ENCODE measurements at places on chromosomes 4 and X.

DNA sequence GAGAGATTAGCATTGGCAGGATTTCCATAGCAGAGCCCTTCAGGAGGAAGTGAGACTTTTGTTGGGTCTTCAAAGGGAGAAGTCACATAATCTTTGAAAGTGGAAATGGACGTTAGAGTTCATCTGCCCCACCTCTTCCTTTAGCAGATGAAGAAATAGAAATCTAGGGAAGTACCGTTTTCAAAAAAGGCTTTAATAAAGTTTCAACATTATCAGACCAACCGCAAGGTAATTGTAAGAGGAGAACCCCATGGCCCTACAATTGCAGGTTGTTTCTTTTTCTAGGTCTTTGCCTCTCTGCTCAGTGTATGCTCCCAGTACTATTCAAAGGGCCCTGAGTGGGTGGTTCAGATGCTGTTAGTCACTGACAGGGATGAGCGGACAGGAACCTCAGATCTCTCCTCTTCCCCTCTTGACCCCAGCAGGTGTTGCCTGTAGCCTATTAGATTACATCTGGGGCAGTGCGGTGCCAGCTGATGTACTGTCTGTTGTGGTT lies 48.6 kb upstream of the AP1S2 start:
- DNase-seq, result no peak

GRCh38 chr4:40656201-40656863 lies 26.7 kb upstream of the RBM47 start:
- no peak for DNase-seq

DNA sequence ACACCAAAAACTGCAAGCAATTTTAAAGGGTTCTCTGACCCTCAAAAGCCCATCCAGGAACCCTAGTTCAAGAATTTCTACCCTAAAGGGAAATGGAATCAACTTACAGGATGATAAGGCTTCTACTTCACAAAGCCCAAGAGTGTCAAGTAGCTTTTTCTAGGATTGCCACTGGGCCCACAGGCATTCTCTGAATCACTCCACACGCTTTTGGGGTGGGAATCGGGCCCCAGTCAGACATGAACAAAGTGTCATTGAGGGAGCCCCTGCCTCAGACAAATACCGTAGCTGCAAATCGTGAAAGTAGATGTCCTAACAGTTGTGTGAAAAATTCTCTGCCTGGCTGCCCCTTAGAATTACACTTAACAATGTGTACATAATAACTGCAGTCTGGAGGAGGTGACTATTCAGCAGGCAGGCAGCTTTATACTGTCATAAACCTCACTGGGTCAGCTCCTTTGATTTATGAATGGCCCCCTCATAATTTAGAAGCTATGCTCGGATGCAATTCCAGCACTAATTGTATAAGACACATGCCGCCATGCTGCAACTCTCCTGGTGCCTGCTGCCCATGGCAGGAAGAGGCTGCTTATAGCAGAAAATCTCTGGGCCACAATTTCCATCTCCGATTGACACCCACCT lies 36.7 kb downstream of the CHRDL1 start:
- DNase-seq, result no peak

DNA sequence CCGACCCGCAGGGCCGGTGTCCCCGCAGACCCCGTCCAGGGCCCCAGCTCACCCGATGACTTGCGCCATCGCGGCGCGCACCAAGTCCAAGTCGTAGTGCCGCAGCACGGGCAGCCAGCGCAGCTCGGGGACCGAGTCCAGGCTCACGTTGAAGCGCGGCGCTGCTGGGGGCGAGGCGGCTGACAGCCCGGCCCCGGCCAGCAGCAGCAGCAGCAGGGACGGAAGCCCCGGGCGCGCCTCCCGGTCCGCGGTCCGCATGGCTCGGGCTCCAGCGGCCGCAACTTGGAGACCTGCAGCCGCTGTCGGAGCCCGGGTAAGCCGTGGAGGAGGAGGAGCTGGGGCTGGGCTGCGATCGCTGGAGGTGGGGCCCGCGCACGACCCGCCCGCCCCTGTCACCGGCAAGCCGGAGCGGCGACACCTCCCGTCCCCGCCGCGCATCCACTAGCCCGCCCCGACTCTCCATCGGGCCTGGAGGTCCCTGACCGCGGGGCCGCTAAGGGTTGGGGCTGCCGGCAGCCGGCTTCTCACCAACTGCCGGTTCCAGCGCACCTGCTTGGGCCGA lies at the start of gene NAAA:
TSS of gene NAAA (minus strand) at position 322 of the 562 bp plus-strand sequence. CDS start at position 258, 64 bp downstream.
- no peak for DNase-seq

GRCh38 chrX:52437212-52437611 lies 58.4 kb upstream of the XAGE1A start:
- DNase-seq, result no peak

DNA sequence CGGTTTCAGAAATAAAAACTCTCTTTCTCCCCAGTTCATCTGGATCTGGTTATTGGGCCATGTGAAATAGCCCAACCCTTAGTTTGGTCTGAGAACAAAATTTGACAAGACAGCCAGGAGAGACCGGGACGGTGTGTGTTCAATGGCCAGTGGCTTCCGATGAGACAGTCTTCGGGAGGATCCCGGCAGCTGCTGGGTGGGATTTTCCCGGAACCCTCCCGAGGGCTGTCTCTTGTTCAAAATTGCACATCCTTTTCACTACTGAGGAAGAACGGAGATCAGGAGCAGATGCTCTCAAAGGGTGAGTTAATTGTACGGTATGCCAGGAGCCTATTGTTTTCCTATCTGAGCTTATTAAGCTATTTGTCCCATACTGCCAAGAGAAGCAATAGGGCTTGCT lies 166.5 kb downstream of the PRR32 start:
- DNase-seq, result no peak

DNA sequence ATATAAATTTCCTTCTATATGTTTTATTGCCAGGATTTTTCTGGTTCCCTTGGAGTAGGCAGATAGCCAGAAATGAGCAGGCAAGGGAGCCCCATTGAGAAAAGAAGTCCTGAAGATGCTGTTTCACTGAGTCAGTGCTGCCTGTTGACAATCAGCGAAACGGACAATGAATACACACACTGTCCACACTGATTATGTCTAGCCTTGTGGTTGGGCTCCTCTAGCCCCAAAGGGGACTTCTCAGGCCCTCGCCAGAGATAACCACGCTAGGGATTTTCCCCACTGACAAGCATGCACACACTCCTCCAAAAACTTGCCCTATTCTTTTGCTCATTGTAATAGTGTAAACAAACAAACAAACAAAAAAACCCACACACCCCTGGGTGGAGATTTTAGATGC lies 369.3 kb downstream of the DMD start:
- DNase-seq, result no peak

DNA sequence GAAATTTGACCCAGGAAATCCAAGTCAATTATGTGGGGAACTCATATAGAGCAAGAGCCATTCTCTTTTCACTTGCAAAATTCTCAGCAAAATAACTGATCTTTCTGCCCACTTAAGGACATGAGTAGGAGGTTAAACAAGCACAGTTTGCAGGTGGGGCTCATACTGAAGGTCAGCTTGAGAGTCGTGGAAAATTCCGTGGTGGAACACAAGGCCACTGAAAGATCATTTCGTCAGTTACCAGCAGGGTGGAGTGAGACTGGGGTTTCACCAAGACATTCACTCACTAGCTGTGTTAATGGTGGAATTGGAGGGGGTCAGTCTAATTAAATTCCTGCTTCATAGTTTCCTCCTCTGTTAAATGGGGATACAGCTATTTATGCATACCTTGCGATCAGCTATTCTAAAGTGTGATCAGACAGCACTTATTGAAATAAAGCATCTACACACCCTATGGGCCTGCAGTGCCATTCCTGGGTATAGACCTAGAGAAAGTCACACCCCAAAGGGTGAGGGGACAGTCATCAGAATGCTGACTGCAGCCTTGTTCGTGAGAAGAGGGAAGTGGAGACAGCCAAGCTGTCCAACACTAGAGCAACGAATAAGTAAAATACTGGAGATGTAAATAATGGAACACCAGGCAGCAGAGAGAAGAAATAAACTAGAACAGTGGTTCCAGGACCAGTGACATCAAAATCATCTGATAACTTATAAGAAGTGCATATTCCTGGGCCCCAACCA lies 42.7 kb upstream of the CLNK start:
- no peak for DNase-seq

DNA sequence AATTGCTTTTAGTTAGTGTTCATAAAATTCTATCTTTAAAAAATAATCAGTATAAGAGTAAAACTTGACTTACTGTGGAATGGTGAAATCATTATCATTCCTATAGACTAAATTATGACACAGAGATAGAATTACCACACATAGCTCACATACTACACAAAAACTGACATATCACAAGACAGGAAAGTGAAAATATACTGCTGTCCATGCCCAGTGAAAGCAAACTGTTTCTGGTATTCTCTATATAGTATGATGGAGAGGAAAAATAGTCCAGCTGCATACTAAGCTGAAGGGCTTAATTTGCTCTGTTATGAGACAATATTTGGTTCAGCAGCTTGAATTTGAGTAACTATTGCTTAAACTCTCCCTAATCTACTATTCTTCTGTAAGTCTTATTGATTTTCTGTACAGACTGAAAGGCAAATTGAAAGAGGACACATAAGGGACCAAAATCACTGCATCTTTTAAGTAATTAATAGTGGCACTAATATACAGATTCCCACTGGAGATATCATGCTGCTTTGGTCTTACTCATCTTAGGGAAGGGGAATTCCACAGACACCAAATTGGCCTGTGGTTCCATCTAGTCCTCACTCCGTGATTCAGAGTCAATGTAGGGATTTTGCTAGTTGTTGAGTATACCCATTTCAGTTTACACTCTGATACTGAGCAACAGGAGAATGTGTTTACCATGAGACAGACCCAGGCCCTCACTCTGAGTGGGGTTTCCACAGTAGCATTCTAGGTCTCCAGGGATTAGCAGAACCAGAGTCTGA lies 47.4 kb upstream of the AGA start:
- DNase-seq, result no peak

- no peak for DNase-seq
Measured at GRCh38 chrX:96611619-96612362, 72.9 kb upstream of the DIAPH2 start.

DNA sequence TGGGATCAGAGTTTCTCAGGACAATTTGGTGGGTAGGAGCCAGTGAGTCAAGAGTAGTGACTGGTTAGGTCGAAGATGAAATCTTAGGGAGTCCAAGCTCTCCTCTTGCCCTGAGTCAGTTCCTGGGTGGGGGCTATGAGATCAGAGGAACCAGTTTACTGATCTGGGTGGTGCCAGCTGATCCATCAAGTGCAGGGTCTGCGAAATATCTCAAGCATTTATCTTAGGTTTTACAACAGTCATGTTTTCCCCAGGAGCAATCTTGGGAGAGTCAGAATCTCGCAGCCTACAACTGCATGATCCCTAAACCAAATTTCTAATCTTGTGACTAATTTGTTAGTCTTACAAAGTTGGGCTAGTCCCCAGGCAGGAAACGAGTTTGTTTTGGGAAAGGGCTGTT lies 1833.2 kb upstream of the PCDH7 start:
- no peak for DNase-seq

GRCh38 chr4:7165874-7166201 lies 26.5 kb upstream of the SORCS2 start:
- no peak for DNase-seq

DNA sequence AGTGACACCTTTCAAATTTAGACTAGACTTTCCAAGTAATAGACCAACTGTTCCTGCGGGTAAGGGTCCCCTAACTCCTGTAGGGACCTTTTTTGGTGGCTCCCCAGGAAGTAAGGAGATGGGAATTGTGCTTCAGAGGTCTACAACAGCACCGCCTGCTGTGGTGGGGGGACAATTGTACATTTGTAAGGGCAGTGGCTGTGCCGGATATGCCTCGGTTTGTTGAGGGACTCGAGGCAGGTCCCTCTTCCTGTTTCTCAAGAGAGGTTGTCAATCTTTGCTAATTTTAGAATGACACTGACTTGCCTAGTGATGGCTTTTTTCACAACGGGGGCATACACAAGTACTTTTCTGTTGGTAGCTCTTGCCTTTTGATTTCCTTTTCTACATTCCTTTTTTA lies 15.5 kb upstream of the HSD17B11 start:
- no peak for DNase-seq

DNA sequence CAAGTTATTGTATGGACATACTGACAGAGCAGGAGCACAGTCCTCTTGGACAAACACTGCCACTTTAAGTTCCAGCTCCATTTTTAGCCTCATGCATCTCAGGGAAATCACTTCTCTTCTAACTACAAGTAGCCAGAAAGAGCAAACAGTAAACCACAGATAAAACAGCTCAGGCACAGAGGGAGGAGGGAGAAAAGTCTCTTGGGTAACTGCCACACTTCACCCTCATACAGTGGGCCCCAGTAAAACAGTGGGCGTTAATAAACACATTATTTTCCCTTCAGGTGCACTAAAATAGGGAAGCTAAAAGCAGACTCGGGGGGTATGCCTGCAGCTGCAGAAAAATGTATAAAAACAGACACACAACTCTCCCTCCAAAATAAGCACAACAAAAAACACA lies 21.6 kb downstream of the CD38 start:
- no peak for DNase-seq

- no peak for DNase-seq
Measured at GRCh38 chr4:153143527-153144348, 60.5 kb upstream of the TRIM2 start.

DNA sequence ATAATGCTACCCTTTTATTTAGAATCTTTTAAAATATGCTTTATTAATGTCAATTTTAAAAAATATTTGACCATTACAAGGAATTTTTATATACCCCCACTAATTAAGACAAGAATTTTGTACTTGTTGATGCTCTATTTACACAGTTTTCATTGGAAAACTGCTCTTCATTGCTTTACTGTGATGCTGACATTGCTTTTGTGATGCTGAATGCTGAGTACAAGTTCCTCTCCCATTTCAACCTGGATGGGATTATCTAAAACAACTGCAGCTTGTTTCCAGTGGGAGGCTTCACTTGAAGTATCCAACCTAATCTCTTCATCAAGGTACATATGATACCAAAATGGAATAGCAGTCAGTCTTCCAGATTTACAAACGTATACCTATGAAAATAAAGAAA lies 21.2 kb downstream of the TMEM184C start:
- no peak for DNase-seq

- no peak for DNase-seq
Measured at GRCh38 chr4:2341911-2342652, 76.4 kb downstream of the ZFYVE28 start.

DNA sequence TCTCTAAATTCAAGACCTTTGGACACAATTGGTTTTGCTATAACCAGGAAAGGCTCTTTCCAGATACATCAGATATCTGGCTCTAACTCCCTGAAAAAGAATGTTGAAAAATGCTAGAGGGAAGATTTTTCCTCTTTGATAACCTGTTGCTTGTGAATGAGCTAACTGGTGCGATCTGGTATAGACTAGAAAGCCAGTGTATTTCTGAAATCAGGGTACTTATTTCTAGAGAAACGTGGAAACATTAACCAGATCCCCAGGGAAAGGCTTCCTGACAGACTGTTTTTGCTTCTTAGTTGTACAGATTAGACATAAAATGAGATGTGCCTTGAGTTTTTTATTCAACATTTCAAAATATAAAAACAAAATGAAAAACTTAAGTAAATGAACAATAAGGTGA lies 107.7 kb downstream of the NPNT start:
- no peak for DNase-seq

DNA sequence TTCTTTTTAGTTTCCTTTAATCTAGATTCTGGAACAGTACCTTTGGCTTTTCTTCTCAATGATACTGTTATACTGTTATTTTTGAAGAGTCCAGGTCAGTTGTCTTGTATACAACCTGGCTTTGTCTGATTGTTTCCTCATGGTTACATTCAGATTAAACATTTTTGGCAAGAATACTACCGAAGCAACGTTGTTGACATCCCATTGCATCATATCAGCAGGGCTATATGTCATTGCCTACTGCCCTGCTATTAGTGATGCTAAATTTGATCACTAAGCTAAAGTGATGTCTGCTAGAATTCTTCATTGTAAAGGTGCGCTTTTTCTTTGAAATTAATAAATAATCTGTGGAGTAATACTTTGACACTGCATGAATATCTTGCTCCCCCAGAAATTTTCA lies 5.8 kb upstream of the ATP1B4 start:
- no peak for DNase-seq
